ENCODE measurements at places on chromosomes 7 and 10.

- no peak for DNase-seq
Observed at GRCh38 chr10:129959544-129960480, 4.3 kb downstream of the EBF3 start.

DNA sequence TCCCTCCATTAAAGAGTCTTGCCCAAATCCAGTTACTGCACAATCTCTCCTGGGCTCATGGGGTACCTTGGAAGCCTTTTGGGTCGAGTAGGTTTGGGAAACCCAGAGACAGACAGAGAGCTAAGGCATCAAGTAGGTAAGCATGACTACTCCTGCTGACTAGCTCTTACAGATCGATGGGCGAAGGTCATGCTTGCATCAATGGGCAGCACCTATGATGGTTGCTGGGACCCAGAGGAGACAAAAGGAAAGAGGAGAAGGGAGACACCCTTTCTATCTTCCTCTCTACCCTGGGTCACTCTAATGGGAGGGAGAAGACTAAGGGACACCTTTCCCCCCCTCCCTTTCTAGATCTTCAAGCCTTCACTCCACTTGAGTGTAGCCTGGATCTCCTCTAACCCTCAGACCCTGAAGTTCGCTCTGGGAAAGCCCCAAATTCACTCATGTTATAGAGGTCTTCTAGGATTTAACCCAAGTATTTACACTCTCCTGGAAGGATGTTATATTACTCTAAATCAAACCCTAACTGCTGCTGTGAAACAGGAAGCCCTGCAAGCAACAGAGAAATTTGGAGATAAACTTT, 31.6 kb upstream of the ZNF746 start:
- DNase-seq: no peak

DNA sequence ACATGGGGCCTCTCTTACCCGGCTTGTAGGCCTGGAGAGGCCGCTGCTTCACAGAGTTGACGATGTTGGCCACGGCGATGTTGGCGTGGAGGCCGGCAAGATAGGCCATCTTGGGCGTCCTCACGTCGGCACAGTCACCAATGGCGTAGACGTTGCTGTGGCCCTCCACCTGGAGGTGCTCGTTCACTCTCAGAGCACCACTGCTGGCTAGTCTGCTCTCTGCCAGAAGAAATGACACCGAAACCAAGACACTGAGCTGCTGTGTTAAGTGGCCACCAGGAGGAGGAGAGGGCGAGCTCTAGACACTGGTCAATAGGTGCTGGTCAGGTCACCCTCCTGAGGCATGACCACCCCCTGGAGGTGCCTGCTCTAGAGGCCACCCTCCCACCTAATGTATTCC, 17.7 kb downstream of the AIFM2 start:
- DNase-seq: no peak

DNA sequence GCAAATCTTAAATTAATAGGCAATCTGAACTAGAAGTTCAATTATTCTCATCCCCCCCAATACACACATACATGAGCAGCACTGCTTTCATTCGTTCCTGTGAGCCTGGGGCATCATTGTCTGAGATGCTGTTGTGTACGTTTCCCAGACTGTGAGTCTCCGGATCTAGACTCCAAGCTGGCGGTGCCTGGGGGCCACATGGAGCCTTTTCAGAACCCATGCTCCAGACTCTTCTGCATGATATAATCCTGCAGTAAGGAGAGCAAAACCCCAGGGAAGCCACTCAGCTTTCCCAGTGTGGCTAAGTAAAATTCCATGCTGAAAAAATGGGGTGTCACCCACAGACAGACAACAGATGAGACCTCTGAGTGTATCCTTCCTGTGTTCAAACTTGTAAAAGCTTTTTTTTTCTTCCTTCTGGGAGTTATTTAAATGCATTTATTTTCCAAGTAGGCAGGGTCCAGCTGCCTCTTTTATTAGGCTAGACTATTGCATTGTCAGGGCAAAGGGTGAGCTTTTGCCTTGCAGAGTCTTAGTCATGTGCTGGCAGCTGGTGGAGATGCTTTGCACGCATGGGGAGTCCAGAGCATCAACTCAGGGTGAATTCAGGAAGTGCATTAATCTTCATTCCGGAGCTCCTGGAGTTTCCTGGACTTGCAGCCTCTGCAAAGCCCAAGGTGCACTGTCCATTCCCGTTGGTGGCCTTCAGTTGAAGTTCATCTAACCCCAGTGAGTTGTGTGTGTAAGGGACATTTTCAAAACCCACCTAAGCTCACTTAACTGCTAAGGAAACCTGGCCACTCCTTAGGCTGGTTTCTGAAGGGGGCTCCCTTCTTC, 185.7 kb upstream of the ADO start:
- DNase-seq: no peak

DNA sequence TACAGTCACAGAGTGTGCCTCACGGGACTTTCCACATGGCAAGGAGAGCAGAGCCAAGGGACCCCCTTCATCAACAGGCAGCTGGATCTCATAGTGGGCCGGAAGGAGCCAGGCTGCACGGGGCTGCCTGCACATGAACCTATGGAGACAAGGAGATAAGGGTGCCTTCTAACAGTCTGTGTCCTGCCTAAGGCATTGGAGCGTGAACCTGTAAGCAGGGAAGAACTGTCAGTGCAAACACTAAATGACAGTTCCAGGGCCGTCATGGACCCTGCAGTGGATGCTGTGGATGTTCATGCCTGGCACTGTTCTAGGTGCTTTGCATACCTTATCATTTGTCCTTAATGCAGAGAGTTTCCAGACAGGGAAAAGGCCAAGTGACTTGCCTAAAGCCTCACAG, 85.9 kb downstream of the WIPF3 start:
- no peak for DNase-seq

- DNase-seq: no peak
Observed at GRCh38 chr7:99614495-99614894, 2.3 kb upstream of the ZSCAN25 start.

- no peak for DNase-seq
Observed at GRCh38 chr7:84297616-84298015, 103.0 kb upstream of the SEMA3A start.

GRCh38 chr7:157898261-157898660, 561.5 kb downstream of the DNAJB6 start:
- no peak for DNase-seq

DNA sequence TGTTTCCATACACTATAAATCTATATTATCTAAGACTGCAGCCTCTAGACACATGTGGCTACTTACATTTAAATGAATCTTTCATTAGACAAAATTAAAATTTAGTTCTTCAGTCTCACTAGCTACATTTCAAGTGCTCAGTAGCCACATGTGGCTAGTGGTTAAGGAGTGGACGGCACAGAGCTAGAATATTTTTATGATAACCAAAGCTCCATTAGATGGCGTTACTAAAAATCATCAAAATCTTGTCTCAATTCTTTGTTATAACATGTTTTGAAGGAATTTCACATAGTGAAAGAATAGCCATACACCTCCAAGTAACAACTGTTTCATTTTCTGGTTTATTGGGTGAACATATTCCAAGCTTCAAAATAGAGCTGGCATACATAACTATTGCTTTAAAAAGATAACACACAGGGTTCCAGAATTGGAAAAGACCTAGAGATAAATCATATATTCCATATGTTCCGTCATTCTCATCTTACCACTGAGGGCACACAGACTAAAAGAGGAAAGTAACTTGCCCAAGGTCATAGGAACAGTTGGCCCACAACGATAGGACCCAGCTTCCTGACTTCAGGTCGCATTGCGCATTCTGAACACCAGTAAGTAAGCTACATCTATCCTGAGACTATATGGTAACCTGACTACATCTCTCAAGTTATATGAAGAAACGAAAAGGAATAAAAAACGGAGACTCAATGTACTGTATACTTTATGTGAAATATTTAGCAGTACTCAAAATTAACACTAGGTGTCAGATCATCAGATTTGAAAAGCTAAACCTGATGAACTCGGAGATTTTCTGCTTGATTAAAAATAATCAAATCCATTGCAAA, 66.6 kb downstream of the CAV1 start:
- DNase-seq: no peak

Measured in stimulated activated CD4-positive, alpha-beta T cell treated with anti-CD3 and anti-CD28 coated beads, TNF-alpha, amount 100 ng/mL, for 4 hours (primary cell).